ENCODE measurements at places on chromosomes 5 and 9.

GRCh38 chr5:92864591-92864990 lies 716.4 kb downstream of the NR2F1-AS1 start:
- no peak for DNase-seq

DNA sequence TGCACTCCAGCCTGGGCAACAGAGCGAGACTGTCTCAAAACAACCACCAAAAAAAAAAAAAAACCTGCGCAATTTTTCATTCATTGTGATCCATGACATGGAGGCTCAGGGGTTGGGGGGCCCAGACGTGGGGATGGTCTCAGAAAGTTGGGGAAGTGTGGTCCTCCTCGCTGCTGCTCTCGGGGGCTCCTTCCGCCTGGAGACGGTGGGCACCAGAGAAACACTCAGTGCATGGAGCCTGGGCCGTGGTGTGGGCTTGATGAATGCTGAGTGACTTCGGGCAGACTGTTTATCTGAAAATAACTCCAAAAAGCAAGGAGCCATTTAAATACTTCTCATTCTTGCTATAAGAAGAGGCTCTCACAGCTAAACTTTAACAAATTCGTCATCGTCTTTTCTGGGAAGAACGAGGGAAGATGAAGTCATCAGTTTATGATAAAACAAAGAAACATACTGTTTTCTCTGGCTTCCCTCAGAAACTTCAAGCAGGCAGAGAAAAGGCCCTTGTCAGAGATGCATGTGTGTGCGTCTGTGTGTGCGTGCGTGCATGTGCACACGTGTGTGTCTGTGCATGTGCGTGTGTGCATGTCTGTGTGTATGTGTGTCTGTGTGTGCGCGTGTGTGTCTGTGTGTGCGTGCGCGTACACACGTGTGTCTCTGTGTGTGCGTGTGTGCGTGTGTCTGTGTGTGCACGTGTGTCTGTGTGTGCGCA lies 35.0 kb downstream of the RASGEF1C start:
- no peak for DNase-seq

GRCh38 chr5:11692636-11693035 lies 211.6 kb downstream of the CTNND2 start:
- DNase-seq = no peak

DNA sequence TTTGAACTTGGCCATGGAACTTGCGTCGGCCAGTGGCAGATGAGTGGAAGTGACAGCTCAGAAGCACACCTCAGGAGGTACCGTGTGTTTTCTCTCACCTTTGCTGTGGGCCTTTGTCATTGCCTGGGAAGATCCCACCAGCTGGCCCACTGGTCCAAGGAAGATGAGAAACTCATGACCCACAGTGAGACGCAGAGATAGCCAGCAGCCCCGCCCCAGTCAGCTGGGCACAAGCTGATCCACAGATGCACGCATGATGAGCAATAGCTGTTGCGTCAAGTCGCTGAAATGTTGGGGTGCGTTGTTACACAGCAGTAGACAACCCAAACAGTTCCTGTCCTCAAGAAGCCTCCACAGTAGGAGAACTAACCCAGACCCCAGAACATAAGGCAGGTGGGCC lies 30.8 kb upstream of the UNC5A start:
- no peak for DNase-seq

GRCh38 chr5:44681906-44682305 lies 126.8 kb upstream of the MRPS30 start:
- no peak for DNase-seq

- no peak for DNase-seq
Measured at GRCh38 chr9:130426467-130426773, 18.3 kb upstream of the ASS1 start.

- DNase-seq = no peak
Measured at GRCh38 chr5:73494721-73495120, 3.5 kb upstream of the BTF3 start.

- DNase-seq = peak; percentile 1
Measured at GRCh38 chr5:92909602-92909962, 671.4 kb downstream of the NR2F1-AS1 start.

DNA sequence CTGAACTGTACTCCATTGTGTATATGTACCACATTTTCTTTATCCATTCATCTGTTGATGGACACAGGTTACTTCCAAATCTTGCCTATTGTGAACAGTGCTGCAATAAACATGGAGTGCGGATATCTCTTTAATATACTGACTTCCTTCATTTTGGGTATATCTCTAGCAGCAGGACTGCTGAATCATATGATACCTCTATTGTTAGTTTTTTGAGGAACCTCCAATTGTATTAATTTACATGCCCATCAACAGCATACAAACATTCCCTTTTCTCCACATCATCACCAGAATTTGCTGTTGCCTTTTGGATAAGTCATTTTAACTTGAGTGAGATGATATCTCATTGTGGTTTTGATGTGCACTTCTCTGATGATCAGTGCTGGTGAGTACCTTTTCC lies 81.8 kb upstream of the FAM120A start:
- no peak for DNase-seq

GRCh38 chr5:98455665-98456064 lies 317.8 kb upstream of the RGMB start:
- no peak for DNase-seq

- DNase-seq = no peak
Measured at GRCh38 chr5:132000241-132000490, 11.3 kb downstream of the ACSL6 start.

Data from cerebellum (tissue), 4 donors.